ENCODE measurements at places on chromosomes 7 and 10. TPM values are rescaled to one million over a fixed set of nuclear protein-coding genes. Genes with fewer than 3 reads are reported as not detected.

Gene CXCL12
- total RNA-seq: 154 TPM

- DNase-seq: no peak
Measured at GRCh38 chr10:102757323-102757722, 13.6 kb downstream of the WBP1L start.

Gene ZNF485
- total RNA-seq: 5.2 TPM

GRCh38 chr10:62053860-62054259, 152.4 kb downstream of the ARID5B start:
- DNase-seq: no peak

- no peak for DNase-seq
Measured at GRCh38 chr7:157540606-157541294, 203.9 kb downstream of the DNAJB6 start.

Gene GRID2IP
- total RNA-seq: 0.32 TPM

GRCh38 chr7:69770613-69771012, 172.3 kb downstream of the AUTS2 start:
- no peak for DNase-seq

- no peak for DNase-seq
Measured at GRCh38 chr10:93300288-93300917, 181.7 kb downstream of the MYOF start.

Measured in urinary bladder (tissue), 4 donors.